ENCODE measurements at places on chromosomes 3 and 15.

DNA sequence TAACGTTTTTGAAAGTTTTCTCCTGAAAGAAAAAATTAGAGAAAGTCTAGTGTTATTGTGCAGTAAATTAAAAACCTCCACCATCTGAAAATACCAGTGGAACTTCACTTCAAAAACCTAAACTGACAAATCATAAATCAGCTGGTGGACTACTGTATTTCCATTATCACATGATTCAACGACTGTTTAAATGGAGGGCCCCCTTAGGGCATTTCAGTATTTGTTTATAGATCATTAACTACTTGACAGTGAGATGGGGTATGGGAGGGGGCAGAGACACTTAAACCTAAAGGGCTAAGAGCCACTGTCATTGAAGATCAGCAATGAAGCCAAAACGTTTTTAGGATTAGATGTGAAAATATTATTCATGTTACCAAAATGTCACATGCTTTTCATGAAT is 8.8 kb upstream of the C15orf61 start:
- DNase-seq, result no peak

DNA sequence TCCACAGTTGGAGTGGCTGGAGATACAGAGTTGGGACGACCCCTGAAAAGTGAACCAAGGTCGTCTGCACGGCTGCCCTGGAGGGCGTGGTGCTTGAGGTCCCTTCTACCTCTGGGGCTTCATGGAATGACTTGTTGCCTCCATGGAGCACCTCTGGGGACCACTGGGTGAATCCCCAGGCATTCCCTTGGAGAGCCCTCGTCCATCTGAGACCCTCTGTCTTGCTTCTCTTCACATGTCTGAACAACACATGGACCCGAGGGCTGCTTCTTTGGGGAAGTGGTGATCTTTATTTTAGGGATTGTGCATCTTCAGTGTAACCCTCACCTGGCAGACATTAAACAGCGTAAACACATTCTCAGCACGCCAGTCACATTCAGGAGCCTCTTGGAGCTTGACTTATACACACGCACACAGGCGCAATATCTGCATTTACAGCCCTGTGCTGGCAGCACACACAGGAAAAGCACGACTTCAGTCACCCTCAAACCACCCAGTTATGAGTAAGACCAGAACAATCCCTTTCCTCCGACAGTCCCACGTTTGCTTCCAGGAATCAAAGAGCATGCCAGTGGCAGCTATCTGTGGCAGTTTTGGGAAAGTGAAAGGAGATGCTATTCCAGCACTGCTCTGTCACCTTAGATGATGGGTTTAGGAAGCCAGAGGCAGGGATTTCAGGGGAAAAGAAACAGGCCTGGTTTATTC is 12.6 kb downstream of the FAM107A start:
- DNase-seq, result no peak

DNA sequence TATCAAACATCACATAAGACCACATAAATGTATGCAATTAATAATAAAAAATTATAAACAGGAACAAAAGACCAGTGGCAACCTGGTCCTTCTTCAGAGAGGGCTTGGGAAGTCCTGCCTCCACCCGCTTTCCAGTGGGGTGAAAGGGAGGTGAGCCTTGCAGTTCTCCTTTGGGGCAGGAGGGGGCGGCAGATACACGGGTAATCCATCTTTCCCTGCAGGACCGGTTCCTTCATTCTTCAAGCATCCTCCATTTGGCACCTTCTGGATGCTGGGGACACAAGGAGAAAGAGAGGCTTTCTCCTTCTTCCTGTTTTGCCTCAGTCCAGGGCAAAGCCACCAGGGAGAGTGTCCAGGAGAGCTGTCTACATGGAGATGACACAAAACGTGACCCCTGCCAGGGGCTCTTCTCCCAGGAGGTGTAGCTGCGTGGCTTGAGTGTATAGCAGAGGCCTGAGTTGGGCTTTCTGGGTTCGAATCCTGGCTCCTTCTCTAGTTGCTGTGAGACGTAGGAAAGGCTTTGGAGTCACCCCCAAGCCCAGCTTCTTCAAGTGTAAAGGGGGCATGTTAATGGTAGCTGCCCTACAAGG is 23.2 kb downstream of the RPLP1 start:
- DNase-seq, result peak; percentile 67

DNA sequence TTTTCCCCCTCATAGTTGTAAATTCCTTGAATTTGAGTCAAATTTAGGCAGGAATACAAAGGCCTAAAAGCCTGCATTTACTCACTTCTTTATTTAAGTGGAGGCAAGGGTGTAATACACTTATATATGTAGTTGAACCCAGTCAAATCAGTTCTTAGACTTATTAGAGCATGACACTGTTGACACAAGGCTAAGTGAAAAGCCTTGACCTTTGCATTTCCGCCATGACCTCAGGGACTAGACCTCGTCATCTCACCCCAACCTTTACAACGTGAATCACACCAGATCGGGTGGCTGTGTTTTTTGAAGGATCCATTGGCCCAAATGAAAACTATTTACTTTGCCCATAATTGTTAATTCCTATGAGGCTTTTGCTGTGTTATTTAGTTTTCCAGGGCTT is 774.4 kb downstream of the ROBO1 start:
- DNase-seq, result no peak

DNA sequence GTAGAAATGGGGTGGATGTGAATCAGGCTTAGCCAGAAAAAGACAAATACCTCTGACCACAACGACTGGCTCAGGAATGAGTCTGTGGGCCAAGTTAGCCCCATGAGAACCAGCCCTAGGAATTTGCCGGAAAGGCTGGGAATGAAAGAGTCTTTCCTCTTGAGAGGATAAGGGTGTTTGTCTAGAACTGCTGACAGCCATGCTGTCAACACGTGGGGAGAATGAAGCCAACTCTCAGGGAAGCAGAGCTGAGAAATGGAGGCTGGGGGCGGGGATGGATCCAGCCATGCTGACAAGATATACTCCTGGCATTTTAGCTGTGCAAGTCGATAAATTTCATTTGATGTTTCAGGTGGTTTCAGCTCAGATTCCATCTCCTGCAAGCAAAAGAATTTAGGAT is 10.6 kb upstream of the SLC6A1 start:
- no peak for DNase-seq

GRCh38 chr3:188562144-188562543 is 408.2 kb downstream of the LPP start:
- DNase-seq, result no peak

DNA sequence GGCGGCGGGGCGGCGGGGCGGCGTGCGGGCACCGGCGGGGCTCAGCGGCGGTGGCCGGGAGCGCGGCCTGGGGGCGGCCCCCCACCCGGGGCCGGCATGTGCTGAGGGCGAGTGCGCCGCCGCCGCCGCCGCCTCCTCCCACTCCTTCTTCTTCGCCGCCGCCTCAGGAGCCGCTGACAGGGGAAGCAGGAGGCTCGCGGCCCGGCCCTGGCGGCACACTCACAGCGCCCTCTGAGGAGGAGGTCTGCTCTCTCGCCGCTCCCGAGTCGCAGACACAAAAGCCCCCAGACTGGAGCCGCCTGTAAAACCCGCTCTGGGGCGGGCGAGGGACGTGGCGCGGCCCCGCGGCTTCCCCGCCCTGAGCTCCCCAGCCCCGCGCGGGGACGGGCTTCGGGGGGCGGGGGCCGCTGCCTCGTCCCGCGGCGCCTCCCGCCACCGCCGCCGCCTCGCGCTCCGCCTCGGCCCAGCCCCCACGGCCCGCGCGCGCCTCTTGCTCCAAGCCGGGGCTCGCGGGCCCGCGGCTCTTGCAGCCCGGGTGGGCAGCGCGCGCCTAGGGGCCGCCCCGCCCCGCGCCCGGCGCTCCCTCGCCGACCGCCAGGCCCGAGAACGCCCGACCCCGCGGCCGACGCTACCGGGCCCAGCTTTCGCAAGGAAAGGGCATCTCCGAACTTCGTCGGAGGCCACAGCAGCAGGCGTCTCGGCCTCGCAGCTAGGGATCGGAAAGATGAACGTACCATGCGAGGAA is at the start of gene PYGO1:
TSS of gene PYGO1 (minus strand) at position 276 of the 745 bp plus-strand sequence. CDS start 462 bp downstream, outside the sequence.
- DNase-seq, result peak; percentile 46

DNA sequence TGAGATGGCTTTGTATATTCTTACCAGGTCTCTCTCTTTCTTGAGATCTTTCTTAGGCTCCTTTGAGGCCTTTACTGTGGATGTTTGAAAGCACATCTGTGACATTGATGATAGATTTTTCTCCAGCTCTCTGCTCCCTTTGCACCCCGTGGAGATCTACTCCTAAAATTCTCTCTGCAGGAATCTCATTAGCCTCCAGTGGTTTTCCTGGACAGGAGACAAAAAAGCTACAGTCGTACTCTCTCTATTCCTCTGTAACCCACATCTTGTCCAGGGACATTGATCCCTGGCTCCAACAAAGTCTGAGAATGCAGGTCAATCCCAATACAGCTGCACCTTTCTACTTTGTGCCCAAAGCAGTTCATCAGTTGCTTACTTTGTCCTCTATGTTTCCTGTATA is 68.2 kb downstream of the RBMS3 start:
- no peak for DNase-seq

DNA sequence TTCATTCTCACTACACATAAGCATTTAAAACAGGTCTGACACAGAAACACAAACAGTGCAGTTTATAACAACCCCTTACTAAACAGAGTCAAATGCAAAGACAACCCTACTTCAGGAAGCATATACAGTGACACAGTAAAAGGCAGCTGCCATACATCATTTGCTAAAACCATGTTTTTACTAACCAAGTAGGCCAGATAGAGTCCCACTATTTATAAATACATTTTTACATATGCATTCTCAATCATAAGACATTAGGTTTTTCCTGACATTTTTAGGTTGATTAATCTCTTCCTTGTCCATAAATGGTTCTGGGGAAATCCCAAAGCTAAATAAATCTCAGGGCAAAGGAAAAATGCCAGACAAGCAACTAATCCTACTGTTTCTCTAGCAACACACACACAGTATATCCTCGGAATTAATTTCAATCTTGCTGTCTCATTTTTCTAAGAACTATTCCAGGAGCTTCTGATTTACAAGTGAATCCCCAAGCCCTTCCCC is 39.0 kb downstream of the CHAC1 start:
- DNase-seq, result no peak

GRCh38 chr3:30324587-30324986 is 281.8 kb upstream of the TGFBR2 start:
- DNase-seq, result no peak

GRCh38 chr15:25242957-25243799 is 195.6 kb downstream of the UBE3A start:
- no peak for DNase-seq

GRCh38 chr15:37616215-37616614 is 318.2 kb upstream of the TMCO5A start:
- DNase-seq, result no peak

- no peak for DNase-seq
Observed at GRCh38 chr3:17078926-17079465, 194.2 kb downstream of the PLCL2 start.

DNA sequence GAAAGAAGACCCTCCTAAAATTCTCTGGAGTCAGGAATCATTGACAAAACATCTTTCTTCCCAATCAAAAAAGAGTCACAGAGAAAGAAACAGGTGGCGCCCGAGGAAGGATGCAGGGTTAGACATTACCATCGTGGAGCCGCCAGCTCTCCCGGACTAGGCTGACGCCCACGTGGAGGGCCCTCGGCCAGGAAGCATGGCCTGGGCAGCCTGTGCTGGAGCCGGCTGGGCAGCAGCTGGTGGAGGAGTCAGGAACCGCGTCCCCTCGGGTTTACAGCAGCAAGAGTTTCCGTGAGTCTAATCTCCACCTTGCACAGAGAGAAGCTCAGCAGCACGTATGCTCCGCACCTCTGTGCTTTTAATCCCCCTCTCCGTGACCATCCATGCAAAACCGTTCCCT is 533.7 kb upstream of the ATP11B start:
- DNase-seq, result no peak

- DNase-seq, result no peak
Observed at GRCh38 chr15:98226578-98226977, 266.1 kb downstream of the ARRDC4 start.

DNA sequence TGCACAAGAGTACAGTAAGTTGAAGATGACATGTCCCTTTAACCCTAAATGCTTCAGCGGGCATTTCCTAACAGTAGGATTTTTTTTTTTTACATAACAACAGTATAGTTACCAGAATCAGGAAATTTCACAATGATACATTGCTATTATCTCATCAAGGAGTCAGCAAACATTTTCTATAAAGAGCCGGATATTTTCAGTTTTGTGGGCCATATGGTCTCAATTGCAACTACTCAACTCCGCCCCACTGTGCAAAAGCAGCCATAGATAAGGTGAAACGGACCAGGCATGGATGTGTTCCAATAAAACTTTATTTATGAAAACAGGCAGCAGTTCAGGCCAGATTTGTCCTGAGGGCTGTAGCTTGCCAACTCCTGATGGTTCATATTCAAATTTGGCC is 130.6 kb downstream of the SMAD6 start:
- DNase-seq, result no peak

- no peak for DNase-seq
Observed at GRCh38 chr3:124967964-124968363, 33.4 kb upstream of the MUC13 start.

DNA sequence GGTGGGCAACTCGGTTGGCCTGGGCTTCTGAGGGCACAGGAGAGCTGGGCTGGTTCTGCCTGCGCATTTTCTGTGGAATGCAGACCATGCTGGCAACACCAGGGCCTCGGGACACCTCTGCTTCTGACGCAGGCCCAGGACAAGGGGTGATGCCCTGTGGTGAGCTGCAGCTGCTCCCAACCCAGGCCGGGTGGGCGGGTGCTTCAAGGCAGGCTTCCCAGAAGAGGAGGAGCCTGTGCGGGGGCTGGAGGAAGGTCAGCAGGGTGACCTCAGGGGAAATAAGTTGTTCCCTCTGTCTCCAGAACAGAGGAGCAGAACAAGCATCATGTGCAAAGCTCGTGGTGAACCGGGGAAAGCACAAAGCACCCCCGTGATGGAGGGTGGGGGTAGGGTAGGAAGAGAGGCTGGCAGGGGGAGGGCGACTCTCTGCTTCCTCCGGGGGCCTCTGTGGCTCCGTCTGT is 11.0 kb upstream of the PLXNA1 start:
- no peak for DNase-seq

GRCh38 chr15:29465816-29466215 is 196.2 kb upstream of the NSMCE3 start:
- DNase-seq, result no peak

- DNase-seq, result no peak
Observed at GRCh38 chr3:46709721-46710120, 7.9 kb downstream of the PRSS50 start.

DNA sequence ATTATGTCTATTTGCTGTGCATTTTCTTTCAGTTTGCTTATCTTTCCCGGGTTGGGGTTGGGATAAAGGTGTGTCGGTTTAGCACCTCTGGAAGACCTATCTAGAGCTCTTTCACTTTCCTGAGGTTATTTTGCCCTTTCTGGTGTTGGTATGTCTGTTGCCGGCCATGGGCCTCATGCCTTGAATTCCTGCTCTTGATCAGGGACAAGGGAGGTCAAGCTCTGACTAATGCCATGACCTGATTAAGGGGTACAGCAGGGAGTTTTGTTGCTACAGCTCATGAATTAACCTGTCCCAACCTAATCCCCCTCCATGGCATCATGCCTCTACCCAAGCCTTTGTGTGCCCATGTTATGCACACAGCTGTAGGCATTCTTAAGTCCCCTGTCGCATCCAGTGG is 70.5 kb upstream of the GOLGA6B start:
- no peak for DNase-seq

- no peak for DNase-seq
Observed at GRCh38 chr3:197545571-197545970, 10.2 kb downstream of the BDH1 start.

Measured in naive thymus-derived CD4-positive, alpha-beta T cell (primary cell).